ENCODE measurements at places on chromosomes 2 and 18. TPM values are rescaled to one million over a fixed set of nuclear protein-coding genes. Genes with fewer than 3 reads are reported as not detected.

DNA sequence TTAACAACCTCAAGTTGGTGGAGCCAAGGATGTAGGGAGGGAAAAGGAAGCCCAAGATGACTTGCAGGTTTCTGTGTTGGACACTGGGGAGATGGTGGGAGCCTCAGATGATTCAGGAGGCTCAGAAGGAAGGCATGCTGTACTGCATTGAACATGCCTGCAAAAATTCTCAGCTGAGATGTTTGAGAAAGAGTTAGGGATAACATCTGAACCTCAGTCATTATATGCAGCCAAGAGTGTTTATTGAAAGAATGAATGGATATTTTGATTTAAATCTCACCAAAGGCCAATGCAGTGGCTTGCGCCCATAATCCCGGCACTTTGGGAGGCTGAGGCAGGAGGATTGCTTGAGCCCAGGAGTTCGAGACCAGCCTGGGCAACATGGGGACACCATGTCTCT lies 243.0 kb downstream of the MYCN start:
- no peak for DNase-seq

GRCh38 chr2:240991378-240992263 lies 6.8 kb upstream of the SNED1 start:
- peak; percentile 99 for DNase-seq

GRCh38 chr18:26746398-26746797 lies 119.1 kb downstream of the AQP4 start:
- no peak for DNase-seq

DNA sequence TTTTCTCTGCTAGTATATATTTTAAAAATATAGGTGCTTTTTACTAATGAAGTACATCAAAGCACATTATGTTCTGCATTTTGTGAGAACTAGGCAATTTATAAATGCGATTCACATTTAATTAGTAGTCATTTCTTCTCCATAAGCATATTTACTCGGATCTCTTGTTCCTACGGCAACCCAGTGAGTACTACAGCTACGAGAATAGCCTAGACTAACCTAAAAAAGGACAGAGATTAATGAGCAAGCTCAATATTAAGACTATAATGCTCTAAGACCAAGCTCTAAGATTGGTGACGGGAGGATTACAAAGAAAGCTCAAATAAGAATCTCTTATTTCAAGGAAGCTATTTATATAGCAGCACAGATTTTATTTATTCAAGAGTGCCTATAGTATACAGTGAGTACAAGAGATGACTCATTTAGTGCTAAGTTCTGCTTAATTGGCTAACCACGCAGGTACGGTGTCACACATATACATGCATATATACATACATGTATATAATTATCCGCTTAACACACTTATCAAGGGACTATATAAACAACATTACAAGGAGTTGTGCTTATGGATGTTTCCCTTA lies 364.7 kb downstream of the GPD2 start:
- DNase-seq = no peak

DNA sequence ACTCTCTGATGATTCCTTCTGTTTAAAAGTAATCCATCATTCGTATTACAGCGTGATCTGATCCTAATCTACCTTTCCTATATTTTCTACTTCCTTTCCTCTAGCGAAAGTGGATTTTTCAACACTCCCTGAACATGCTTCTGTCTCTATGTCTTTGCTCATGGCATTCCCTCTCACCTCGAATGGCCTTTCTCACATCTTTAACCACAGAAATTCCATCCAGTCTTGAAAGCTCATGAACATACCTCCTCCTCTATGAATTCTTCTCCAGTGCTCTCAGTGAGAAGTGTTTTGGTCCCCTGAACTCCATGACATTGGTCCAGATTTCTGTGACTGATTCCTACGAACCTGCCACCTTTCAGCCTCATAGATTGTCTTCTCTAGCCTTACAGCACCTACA lies 323.2 kb downstream of the RAD51AP2 start:
- DNase-seq = no peak

The LIMS2 gene
- 20.1 TPM for total RNA-seq

GRCh38 chr2:159468257-159468656 lies 148.1 kb downstream of the BAZ2B start:
- no peak for DNase-seq

DNA sequence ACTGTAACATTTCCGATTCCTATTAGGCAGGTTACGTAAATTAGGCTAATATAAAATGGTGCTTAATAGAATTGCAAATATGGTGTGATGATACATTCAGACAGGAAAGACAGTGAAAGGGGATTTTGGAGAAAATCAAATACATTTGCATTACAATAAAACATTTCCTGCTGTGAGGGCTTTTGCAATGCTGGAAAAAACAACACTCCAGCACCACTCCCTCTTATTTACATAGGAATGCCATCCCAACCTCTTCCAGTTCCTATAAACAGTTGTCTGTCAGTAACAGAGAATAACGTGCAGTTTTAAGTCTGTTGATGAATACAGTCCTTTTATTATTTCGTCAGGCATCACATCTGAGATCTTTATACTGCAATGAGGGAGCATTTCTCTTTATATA lies 298.8 kb upstream of the FANCL start:
- no peak for DNase-seq

DNA sequence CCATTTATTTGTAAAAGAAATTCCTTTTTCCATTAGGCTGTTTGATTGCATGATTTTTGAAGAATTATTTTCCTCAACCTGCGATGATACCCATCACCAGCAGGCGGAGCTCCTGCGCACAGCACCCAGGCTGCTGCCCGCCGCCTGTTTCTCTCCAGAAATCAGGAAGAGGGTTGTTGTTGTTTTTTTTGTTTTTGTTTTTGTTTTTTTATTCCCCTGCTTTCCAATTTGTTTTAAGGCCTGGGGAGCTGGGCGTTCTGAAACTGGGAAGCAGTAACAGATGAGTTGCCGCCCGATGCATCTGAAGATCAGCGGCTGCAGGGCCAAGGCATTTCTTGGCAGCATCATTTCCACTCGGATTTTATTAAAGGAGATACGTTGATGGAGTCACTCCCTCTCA lies 132.1 kb downstream of the MBP start:
- DNase-seq = peak; percentile 62

The DNAH6 gene
- under 0.01 TPM for total RNA-seq

The TUBB8B gene
- total RNA-seq = 0.14 TPM

GRCh38 chr2:168951871-168952270 lies 50.8 kb downstream of the G6PC2 start:
- DNase-seq = no peak

DNA sequence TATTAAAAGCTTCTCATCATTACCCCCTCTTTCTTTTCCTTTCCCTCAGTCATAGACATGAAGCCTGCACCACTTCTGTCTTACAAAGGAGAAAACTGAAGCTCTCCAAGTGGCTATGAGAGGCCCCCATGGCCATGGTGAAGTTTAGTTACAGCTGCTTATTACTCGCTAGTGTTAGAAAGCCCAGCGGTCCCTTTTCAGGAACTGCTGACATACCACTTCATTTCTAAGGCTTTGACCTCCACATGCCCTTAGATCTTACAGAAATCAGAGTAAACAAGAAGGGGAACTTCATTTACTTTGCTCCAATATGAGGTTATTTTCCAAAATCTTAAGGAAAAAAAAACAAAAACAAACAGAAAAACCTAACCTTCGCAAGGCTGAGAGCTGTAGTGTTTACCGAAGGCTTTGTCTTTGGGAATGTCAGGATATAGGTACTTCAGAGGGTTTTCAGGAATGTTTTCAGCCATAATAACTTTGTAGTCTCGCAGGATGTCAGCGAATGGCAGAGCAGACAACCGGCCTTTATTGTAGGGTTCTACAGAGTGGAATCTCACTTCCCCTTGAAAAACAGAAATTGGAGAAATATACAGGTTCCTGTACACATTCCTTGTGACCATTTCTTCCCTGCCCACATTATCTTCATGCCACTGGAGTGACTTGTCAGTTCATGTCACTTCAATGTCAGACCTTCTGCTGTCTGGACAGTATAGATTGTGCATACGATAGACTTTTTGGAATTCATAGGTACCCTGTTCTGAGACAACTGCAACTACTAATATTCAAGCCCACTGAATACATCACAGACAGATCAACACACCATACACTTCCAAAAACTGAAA lies 18.8 kb upstream of the STAT1 start:
- DNase-seq = peak; percentile 34

- DNase-seq = peak; percentile 34
These were observed 96.2 kb upstream of the SNTG2 start for GRCh38 chr2:854460-854859.

DNA sequence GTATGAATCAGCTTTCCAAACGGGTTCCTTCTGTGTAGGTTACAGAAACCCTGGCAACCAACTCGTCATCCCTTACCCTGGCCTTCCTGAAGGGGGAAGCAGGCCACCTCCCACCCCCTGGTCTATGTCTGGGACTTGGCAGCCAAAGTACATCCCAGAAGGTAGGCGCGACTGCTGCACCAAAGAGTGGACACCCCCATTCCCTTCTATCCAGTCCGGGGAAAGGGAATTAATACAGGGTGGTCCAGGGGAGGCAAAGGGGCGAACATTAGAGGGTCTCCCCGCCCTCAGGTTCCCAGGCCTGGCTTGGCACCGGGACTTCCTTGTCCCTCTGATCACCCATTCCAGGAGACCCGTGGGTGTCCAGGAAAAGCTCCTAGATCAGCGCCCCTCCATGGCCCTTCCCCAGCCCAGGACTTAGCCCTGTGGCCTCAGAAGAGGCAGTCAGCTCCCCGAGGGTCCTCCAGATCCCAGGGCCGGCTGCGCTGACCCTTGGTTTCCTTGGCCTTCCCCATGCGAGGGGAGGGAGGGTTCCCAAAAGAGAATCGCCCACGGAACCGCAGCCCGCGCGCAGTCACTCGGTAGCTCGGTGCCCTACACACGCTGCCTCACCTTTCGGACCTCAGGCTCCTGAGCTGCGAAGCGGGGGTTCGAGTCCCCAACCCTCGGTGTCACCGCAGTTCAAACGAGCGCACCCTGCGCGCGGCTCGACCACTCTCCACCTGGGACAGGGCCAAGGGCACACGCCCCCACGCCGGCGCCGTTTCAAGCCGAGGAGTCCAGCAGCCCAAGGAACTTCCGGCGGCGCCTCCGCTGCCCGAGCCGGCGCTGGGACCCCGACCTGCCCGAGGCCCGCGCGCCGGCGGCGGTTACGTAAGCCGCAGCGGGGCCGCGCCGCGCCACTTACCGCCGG lies at the start of gene PER2:
PER2 (minus strand) TSS at position 874 of the 913 bp plus-strand sequence. CDS start 10,674 bp downstream, outside the sequence.
- peak; percentile 84 for DNase-seq

GRCh38 chr2:242020196-242021004 lies 150.9 kb downstream of the RTP5 start:
- DNase-seq = peak; percentile 43

DNA sequence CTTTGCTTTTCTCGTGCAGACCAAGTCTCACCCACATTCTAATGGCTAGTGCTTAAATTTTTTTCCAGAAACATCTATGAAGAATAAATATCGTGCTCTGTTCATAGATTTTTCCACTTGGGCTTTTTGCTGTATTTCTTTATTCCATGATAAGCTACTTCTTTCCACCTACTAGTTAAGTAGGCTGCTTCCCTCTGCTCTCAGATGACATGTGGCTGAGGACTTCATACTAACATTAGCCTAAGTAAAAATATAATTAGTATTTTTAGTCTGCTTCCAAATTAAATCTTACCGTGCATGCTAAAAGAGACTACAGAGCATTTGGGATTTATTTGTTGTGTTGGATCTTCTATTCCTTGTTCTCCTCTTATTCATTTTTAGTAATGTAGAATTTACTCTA lies 102.4 kb downstream of the SH3RF3 start:
- no peak for DNase-seq

DNA sequence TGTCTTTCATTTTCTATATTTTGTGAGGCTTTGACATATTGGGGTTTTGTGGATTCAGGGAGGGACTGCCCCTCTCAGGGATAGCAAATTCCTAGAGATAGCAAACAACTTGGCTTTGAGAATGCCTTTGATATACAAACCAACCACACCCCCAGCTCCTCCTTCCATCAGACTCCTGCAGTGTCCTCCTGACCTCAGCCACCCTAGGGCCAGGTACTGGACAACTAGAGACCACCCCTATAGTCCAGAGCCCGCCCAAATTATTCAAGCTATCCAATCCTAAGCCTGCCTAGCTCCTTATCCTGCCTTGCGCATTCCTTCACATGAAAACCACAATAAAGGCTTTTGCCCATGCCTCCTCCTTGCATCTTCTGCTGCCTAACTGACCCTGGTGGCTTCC lies 22.9 kb upstream of the STAM2 start:
- DNase-seq = no peak

- no peak for DNase-seq
These were observed 36.3 kb downstream of the TGOLN2 start for GRCh38 chr2:85291425-85292023.

DNA sequence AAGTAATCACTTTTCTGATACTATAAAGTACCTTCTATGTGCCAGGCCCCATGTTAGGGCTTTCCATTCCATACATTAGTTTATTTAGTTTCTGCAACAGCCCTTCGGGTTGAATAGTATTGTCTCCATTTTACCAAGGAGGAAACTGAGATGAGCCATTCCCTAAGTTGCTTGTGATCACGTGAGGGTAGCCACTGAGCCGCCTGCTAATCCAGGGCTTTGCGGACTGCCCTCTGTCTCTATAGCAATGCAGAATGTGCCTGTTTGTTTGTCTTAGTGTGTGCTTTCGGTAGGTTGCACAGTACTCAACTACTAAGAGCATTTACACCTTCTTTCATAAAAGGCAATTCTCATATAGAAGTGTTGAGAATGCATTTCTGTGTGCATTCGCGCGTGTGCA lies 5.0 kb downstream of the EMILIN2 start:
- DNase-seq = no peak

The MITD1 gene
- 27.7 TPM for total RNA-seq

GRCh38 chr2:130869441-130870160 lies 32.9 kb downstream of the ARHGEF4 start:
- no peak for DNase-seq

DNA sequence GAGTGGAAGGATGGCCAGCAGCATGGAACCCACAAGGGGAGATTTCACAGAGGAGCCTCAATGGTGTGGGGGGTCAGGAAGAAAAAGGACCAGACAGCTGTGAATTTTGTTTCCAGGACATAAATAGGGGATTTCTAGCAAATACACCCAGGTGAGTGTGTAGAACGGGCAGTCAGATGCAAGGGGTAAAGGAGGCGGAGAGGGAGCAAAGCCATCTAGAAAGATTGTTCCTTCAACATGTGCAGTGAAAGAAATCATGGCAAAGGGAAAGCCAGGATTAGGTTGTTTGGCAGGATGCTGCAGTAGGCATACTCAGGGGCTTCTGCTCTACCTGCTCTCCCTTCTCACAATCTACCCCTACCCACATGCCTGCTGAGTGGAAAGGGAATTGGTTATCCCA lies 119.4 kb upstream of the EPC2 start:
- DNase-seq = no peak

GRCh38 chr2:77142141-77142540 lies 380.0 kb downstream of the LRRTM4 start:
- no peak for DNase-seq

DNA sequence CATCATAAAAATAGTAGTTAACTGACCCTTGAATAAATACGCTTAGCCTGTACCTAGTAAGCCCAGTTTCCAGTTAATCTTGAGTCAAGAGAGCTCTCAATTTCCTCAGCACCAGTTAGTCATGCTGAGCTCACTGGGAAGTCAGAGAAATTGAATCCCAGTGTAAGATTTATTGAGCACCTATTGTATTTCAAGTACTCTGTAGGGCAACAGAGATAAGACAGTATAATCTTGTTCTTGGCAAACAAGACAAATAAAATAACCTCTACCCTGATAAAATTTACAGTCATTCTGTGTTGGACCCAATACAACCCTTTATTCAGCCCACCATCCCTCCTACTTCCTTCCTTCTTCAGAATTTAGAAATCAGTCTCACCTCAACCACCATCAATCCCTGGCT lies 71.9 kb upstream of the NRP2 start:
- no peak for DNase-seq

- DNase-seq = no peak
These were observed 78.0 kb upstream of the DNMT3A start for GRCh38 chr2:25419678-25420242.

The PLGLB2 gene
- total RNA-seq = 0.65 TPM

GRCh38 chr2:46704593-46704992 lies 211.0 kb downstream of the MCFD2 start:
- no peak for DNase-seq

Data from dermis blood vessel endothelial cell (primary cell).